Ecto neural progenitor cell (in vitro differentiated cells): ENCODE measurements at places on chromosomes 4 and X.

GRCh38 chrX:102712981-102713625 is 855 bp downstream of the GPRASP2 start:
- DNase-seq = peak; percentile 48

DNA sequence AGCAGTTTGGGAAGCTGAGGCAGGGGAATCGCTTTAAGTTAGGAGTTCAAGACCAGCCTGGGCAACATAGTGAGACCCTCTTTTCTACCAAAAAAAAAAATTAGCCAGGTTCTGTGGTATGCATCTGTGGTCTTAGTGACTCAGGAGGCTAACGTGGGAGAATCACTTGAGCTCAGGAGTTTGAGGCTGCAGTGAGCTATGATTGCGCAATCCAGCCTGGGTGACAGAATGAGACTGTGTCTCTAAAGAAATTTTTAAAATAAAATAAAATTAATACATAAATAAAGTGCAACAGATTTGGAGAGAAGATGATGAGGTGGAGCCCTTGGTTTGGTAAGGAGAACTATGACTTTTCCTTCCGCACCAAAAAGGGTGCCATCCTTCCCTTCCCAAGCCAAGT is 436.9 kb downstream of the NLGN4X start:
- no peak for DNase-seq

DNA sequence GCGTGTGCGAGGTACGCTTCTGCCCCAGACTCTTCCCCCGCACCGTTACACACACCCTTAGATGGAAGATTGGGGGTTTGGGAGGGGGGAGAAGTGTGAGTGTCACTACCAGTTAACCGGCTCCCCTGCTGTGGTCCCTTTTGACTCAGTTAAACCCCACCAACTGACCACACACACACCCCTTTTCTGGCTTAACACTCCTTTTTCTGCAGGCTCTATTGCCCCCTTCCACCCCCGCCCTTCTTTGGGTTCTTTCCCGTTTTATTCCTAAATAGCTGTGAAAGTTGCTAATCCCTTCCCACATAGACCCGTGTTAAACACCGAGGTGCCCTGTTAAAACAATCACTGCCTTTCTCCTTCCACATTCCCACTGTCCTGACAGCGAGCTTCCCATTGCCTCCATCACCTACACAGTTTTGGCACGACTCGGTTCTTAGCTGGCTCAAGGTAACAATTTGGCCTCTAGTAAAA is 3.7 kb upstream of the NR3C2 start:
- no peak for DNase-seq

DNA sequence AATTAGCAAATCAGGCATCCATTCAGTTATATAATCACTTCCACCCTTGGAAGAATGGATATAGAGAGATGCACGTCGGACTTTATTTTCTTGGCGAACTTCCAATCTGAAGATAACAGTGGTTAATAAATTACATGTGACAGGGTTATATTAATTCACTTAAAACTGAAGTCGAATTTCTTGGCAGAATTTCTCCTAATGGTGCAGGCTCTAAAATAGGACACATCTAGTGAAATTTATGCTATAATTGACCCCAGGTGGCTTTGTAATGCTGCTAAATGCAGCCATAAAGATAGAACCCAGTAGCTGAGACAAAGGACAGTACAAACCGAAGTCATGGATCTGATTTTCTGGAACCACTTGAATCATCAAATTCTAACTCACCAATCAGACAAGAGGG is 20.8 kb upstream of the SLC10A4 start:
- DNase-seq = no peak

- no peak for DNase-seq
Observed at GRCh38 chr4:113434247-113434587, 327.3 kb downstream of the CAMK2D start.

DNA sequence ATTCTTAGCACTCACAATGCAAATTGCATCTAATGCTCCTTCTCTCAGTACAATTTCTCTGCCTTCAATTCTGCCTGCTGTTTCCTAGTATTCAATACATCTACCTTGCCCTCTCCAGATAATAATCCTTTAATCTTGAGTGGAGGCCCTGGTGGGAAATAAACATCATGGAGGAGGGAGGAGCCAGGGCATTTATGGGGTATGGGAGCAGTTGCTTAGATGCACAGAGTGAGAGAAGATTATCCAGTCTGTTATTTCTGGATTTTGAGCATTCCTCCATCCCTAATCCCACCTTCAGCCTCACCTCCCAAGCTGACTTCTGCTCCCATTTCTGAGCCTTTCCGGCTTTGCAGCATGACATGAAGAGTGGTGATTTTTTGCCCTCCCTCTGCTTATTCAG is 127.9 kb upstream of the PPP3CA start:
- DNase-seq = no peak

DNA sequence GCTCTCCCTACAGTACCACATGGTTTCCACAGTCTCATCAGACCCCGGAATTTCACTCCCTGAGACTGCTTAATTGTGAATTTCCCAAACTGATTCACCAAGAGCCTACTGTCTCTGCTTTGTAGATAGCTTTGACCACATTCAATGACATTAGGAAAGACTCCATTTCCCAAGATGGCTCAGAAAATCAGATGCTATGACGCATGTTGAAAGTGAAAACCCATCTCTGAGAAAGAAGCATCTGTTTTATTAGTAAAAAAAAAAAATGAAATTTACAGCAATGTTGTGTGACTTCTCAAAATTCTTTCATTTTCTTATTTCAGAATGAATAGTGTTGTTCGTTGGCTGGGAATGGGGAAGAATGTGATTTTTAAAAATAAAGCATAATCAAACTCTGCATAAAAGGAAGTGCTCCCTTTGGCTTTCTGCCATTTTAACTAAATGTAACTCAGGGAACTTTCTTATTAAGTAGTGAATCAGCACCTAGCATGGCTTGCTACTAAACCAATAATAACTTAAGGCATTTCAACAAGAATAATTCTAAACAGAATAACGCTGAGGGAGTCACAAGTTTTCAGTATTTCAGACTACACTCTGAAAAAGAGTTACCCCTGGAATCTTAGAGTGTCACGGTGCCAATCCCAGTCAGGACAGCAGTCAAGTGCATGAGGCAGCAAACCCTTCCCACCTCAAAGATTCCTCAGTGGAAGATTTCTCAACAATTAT is 97.4 kb upstream of the MYOZ2 start:
- DNase-seq = no peak

DNA sequence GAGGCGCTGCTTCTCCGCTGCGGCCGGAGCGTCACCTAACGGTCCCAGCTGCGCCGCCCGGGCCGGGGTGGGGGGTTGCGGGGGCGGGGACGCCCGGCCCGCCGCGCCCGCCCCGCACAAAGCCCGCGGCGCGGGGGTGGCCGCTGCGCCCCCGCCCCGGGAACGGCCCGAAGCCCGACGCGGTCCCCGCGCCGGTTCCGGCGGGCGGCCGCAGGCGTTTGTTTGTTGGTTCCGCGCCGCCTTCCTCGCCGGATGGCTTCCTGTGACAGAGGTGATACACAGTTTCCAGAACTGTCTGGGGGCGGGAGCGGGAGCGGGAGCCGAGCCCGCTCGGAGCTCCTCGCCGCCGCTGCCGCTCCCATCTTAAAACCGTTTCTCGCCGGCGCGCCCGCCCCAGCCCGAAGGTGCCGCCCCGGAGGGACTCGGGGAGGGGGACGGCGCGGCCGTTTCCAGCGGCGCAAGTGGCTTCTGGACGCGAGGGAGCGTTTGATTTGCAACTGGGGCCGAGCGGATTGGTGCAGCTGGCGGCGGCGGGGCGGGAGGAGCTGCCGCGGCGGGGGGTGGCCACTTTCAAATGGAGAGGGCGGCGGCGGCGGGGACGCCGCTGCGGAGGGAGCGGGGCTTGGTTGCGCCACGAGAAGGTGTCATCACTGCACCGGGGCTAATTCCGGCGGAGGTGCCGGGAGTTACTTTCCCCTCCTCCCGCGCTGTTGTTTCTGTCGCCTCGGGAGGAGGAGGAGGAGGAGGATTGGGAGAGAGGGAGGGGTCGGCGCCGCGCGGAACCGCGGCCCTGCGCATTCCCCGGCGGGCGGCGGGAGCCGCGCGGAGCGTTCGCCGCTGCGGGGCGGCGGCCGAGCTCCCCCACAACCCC is 2.3 kb downstream of the JADE1 start:
- DNase-seq = peak; percentile 94

GRCh38 chr4:102554482-102554881 is 53.3 kb downstream of the NFKB1 start:
- DNase-seq = no peak

DNA sequence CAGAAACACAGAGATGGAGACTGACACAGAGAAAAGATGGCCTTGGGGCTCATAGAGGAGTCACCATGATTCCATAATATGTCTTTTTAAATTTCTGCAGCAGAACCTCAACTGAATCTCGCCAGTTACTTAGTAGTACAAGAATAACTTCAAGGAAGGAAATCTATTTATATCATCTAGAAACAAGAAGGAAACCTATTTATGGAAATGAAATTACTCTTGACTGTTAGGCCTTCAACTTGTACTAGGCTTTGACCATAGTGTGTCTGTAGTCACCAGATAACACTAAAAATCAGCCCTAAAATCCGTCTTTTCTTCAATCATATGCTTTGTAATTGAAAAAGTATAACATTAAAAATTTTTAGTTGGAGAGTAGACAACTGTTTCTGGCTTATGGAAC is 740.4 kb downstream of the TRIML1 start:
- DNase-seq = no peak
